ENCODE measurements at places on chromosomes 2 and 18.

- DNase-seq = no peak
Measured at GRCh38 chr2:286774-287392, 1.0 kb downstream of the ALKAL2 start.

GRCh38 chr2:121489284-121489683, 41.4 kb upstream of the RNU4ATAC start:
- DNase-seq = no peak

DNA sequence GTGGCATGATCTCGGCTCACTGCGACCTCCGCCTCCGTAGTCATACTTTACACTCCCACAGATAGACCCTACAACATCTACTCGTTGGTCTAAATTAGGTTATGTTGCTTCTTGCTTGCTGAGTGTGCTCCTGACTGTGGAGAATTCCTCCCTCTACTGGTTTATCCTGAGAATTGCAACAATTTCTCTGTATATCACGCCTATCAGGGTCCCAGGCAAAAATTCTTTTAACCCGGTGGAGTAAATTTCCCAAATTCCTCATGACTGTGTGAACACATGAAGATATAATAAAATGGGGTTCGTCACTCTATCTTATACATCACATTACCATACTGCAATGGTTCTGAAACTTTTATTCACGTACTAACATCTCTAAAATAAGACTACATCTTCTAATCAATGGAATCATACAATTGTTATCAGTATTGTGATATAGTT, 156.7 kb downstream of the EVA1A start:
- peak; percentile 7 for DNase-seq

DNA sequence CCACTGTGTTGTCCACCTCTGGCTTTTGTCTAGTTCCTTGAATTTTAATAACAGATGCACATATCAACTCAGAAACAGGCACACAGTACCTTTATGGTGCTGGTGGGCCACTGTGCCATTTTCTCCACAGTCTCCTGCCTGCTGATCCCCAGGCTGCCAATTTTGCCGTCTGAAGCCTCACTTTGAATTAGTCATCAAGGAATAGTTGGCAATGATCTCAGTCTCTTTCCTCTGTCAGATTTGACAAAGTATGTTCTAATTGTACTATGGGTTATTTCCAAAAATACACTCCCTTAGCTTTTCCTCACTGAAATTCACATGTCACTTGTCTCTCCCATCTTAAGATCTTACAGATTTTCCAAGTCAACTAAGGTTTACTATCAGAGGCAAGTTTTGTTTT, 140.7 kb downstream of the ZNF516 start:
- no peak for DNase-seq
